ENCODE measurements at places on chromosomes 6 and 20.

DNA sequence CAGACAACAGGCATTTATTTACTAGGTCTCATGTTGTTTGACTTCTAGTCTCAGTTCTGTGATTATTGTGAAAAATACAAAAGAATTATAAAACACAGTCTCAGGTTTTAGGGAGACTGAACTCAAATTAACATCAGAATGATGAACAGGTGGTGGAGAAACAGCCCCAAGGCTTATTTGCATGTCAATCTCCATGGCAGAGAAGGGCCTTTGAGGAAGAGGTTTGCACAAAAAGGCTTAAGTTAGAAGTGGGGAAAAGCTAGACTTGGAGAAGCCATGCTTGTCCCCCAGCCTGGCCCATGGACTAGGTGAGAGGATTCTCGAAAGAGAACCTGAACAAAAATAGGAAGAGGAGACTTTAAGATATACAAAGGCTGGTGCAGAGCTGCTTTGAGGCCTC, 183.3 kb downstream of the EDN1 start:
- no peak for DNase-seq

DNA sequence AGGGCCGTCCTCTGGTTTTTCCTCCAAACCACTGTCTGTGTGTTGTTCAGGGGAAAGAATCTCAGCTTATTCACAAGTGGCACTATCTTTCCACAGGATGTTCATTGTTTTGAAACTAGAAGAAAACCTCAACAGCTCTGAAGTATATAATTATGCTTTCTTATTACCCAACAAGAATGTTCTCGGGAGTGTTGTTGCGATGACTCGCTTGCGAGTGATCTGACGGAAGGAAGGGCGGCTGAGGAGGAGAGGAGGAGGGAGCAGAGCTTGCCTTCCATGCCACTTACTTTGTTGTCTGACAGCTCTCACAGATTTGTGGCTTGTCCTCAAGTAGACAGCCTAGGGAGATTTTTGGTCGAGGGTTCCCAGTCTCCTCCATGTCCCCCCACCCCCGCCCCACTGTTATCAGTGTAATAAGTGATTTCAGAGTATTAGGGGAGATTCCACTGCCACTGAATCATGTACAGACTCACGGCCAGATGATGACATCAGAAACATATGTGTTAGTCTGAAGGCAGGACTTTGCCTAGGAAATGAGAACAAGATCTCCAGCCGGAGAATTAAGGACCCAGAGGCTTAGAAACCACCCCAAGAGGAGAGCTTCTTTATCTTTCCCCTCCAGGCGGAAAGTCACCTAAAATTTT, 80.7 kb upstream of the CCN6 start:
- DNase-seq = peak; percentile 19

GRCh38 chr6:161222706-161223234, 51.1 kb downstream of the AGPAT4 start:
- DNase-seq = no peak

- DNase-seq = peak; percentile 87
Observed at GRCh38 chr6:26156105-26156849, 69.0 kb downstream of the HFE start.

DNA sequence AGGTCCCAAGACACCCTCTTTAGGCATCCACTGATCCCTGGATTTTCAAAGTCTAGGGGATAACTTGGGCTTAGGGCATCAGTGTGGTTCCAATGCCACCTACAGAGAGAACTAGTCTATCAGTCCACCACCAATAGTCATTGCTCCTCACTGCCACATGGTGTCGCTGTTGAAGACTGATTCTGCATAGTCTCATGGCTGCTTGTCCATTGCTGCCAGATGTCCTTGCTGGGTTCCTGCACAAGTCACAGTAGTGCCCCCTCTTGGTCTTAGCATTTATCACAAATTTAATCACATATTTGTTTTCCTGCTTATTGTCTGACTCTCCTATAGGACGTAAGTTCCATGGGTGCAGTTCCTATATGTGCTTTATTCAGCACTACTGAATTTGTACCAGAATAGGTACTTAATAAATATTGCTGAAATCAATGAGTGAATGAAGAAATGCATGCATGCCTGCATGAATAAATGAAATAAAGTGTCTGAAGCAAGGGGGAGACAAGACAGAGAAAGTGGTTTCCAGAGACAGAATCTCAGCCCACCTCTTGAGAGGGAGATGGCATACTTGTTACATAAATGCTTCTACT, 45.9 kb upstream of the RALY start:
- no peak for DNase-seq

- no peak for DNase-seq
Observed at GRCh38 chr20:36213362-36213761, 22.9 kb upstream of the AAR2 start.

DNA sequence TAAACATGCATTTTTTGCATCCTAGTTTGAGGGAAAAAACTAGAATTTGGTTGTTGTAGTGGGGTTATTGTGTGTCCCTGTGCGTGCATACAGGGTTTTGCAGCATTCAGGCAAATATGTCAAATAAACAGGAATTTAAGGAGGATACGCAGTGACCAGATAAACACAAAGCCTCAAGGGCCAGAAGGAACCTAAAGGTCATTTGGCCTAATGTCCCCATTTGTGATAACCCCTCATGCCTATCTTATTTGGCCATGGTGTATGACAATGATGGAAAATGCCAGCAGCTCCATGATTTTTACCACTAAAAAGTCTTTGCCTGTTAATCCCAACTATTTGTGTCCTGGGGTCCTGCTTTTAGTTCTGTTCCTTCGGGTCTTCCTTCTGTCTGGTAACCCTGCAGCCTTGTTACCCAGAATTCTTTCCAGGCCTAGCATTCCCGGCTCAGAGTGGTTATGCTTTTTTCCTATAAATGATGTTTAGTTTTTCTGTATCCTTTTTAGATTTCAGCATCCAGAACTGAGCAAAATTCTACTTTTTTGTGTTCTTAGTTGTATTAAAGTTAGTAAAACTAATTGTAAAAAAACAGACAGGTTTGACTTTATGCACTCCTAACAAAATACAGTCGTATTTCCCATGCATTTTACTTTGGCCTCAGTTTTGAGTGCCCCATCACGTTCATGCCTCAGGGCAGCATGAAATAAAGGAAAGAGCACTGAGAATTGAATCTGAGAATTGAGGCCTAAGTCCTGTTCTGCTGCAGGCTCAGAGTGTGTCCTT, 4.4 kb downstream of the STX16 start:
- DNase-seq = no peak

DNA sequence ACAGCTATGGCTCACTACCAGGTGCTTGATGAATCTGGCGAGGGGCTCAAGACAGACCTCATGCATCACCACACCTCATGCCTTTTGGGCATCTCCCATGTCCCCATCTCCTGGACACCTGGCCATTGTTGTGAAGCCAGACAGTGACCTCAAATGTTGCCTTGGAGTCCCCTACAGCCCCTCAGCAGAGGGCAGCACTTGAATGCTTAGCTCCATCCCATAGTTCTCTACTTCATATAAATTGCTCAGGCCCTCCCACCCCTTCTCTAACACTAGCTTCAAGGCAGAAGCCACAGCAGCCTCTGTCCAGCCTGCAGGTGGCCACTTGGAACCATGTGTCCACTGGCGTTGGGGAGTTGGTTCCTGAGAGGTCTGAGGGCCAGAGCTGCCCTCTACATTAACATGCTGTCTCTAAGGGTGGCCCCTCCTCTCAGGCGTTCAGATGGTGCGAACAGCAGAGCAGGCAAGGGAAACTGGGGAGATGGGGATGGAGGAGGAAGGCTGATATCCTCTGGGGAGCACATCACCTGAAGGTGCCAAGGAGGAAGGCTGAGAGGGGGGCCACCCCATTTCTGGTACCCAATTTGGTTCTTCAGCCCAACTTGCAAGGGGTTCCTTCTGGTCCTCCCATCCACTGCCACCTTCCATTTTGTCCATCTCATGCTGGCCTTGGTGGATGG, 31.3 kb downstream of the MOCS1 start:
- no peak for DNase-seq

- DNase-seq = no peak
Observed at GRCh38 chr20:2691663-2692035, 931 bp upstream of the EBF4 start.

DNA sequence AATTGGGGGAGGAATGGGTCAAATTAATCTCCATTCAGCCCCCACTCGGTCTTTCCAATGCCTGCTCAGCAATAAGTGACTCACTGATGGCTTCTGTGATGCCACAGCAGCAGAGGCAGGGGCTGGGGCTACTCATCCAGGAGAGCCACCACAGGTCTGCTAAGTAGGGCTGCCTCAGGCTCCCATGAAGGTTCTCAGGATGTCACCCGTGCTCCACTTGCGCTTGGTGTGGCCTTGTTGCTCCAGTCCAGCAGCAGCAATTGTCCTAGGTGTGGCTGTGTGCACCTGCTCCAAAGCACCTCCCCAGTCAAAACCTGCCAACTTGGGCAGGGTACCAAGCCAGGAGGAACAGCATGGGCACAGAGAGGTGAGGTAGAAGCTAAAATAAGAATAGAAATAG, 627 bp upstream of the LY6G6C start:
- DNase-seq = no peak

GRCh38 chr20:56566621-56567020, 33.6 kb downstream of the FAM209B start:
- DNase-seq = no peak

- no peak for DNase-seq
Observed at GRCh38 chr6:4667591-4667990, 108.6 kb upstream of the CDYL start.

- no peak for DNase-seq
Observed at GRCh38 chr20:51650685-51651134, 108.2 kb upstream of the NFATC2 start.

DNA sequence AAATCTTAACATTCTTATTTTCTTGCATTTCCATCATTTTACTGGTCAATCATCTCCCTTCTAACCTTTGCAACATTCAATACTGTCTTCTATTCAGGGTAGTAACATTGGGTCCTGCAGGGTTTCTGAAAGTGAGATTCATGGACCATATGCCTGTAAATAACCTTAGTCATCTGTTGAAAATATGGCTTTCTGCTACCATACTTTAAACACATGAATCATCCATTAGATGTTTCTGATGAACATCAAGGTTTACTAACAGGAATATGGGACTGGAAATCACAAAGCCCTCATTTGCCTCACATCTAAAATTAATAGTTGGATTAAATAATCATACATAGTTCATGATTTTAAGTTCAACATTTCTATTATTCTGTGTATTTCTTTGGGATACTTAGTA, 475.9 kb upstream of the MARCKS start:
- no peak for DNase-seq

DNA sequence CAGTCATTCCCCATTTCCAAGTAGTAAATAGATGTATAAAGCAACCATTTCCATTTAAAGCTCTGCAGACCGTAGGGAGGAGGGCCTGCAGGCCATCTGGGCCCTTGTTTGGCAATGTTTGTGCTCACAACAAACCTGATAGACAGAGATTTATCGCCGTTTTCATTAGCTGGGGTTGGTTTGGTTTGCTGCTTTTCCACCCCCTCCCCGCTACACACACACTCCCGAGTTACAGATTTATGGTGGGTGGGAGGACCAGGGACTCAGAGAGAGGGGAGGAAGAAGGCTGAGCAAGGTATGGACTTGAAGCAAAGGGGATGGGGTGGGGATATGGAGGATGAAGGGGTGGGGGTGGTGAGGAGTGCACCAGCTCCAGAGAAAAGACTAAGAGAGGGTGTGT, 36.6 kb upstream of the FOXP4 start:
- no peak for DNase-seq

GRCh38 chr20:15205028-15205427, 867.6 kb upstream of the FLRT3 start:
- DNase-seq = no peak

DNA sequence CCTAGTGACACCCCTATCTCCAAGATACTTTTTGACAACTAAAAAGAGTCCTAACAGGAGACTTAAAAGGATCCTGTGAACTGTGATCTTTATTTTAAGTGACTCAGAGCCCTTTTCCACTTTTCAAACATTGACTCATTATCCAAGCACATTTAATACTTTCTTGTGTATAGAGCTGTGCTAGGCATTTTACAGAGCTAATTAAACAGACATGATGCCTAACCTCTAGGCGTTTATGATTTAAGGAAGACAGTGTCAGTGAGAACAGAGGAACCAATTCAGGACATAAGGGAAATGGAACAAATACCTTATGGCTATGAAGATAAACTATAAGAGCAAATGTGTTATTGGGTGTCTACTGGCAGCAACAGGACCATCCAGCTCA, 282.6 kb downstream of the TPBG start:
- no peak for DNase-seq

DNA sequence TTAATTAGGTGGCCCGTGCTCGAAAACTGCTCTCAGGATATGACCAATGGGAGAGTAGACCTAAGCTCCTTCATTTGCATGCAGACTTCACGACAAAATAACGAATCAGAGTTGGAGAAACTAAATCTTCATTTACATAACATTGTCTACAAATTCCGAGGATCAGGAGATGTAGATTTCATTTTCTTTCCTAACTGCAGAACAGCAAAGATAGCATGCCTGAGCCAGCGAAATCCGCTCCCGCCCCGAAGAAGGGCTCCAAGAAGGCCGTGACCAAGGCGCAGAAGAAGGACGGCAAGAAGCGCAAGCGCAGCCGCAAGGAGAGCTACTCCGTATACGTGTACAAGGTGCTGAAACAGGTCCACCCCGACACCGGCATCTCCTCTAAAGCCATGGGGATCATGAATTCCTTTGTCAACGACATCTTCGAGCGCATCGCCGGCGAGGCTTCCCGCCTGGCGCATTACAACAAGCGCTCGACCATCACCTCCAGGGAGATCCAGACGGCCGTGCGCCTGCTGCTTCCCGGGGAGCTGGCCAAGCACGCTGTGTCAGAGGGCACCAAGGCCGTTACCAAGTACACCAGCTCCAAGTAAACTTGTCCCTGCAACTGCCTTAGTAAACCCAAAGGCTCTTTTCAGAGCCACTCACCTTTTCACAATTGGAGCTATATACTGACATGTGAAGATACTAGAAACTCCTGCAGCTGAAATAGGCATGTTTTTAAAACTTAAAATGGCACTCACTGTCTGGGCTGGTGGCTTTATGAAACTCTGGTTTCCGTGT, 96.5 kb downstream of the HFE start:
- no peak for DNase-seq

DNA sequence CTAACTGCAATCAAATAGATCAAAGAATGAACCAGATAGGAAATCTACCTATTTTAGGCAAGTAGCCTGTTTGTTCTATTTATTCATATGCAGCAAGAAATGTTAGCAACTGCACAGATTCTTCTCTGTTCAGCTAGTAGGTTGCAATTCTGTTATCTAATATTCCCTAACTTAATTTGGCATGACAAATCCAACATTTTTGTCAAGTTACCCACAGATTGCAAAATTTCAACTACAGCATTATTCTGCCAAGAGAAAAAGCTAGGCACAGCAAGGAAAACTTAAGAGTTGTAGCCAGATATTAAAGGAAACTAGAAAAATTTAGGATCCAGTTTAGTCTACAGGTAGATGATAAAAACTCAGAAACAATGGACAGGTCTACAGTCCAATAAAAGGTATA, 104.4 kb upstream of the SYNCRIP start:
- no peak for DNase-seq

- DNase-seq = no peak
Observed at GRCh38 chr6:159397753-159398152, 228.6 kb downstream of the FNDC1 start.

GRCh38 chr20:36792422-36792821, 18.9 kb upstream of the DSN1 start:
- DNase-seq = no peak

Data from activated T-helper 1 cell treated with anti-CD3 and anti-CD28 coated beads, Interleukin-2, amount 50 U/mL, for 16 hours (primary cell).